Hepatocyte (in vitro differentiated cells): ENCODE measurements at places on chromosomes 3 and 15. TPM values are rescaled to one million over a fixed set of nuclear protein-coding genes. Genes with fewer than 3 reads are reported as not detected.
A peak's percentile ranks its signal among the peaks of the same experiment; 100 is the strongest.

DNA sequence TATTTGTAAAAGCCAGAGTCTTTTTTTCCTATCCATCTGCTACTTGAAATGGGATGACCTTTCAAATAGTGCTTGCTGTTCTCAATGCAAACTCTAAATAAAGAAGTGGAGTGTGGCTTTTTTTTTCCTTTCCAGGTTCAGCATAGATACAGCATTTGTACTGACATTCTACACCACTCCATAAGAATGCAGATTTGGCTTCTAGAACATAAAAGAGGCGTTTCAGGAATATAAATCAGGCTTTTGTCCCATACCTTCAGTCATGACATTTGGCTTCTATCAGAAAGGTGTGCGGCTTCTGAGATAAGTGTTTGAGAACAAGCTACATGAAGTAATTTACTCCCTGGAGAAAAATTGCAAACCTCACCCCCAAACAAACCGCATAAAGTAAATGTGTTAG is 553.1 kb downstream of the FHIT start:
- H3K27ac ChIP-seq = no peak overlapping the region
- no peaks in the 10 kb centered on the region for H3K27me3 ChIP-seq
- DNase-seq = no peak

GRCh38 chr3:51396401-51396800 is 5.3 kb downstream of the RBM15B start:
- no peak for DNase-seq

- H3K36me3 ChIP-seq = no peaks in the 10 kb centered on the region
- no peaks in the 10 kb centered on the region for H3K4me1 ChIP-seq
- H3K27ac ChIP-seq = no peak overlapping the region
- no peak overlapping the region for H3K4me3 ChIP-seq
- no peaks in the 10 kb centered on the region for H3K27me3 ChIP-seq
- DNase-seq = no peak
Observed at GRCh38 chr15:80171787-80172186, 19.0 kb downstream of the FAH start.

DNA sequence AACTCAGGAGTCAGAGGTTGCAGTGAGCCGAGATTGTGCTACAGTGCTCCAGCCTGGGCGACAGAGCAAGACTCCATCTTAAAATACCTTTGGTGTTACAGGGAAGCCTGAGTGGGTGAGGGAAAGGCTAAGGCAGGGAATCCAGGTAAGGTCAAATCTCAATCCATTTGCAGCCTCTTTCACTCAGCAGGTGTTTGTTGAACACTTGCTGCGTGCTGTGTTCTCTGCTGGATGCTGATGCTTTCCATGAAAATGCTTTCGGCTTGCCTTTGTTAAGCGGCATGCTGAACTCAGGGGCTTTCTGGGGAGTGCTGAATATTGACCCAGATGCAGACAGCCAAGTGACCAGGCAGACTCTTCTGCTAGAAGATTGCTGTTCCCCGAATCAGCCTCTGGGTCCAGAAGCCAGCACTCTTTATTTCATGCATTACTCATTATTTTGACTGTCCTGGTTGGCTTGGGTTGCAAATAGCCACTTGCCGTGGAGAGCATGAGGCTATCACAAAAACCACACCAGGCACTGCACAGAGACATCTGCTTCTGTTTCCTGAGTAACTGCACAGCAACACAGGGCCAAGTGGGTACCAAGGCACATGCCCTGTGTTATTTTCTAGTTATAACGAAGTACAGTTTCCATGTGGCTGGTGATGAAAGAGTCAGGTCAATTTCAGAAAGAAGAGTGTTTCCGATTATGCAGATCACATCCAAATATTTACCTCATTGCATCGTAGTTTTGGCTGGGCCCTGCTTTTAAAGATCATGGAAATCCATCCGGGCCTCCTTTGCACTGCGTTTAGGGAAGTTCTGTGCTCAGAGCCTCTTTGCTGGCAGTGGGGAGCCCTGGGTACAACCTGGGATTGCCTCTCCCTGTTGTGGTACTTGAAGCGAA is 88.6 kb downstream of the THSD4 start:
- no peaks in the 10 kb centered on the region for H3K27me3 ChIP-seq
- H3K4me1 ChIP-seq = peaks cover 6% of the 10 kb centered on the region
- no peak overlapping the region for H3K4me3 ChIP-seq
- H3K27ac ChIP-seq = no peak overlapping the region
- H3K36me3 ChIP-seq = no peaks in the 10 kb centered on the region

DNA sequence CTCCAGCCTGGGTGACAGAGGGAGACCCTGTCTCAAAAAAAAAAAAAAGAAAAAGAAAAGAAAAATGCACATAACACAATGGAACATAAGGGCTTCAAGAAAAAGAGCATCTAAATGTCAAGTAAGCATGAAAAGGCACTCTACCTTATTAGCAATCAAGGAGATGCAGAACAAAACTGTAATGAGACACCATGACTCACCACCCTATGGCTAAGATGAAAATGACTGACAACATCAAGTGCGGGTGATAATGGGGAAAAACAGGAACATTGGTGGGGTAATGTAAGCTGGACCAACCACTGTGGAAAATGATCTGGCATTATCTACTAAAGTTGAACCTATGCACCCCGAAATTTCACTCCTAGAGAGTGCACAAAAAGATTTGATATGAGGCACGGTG is 19.6 kb upstream of the NSMCE3 start:
- no peaks in the 10 kb centered on the region for H3K36me3 ChIP-seq
- no peaks in the 10 kb centered on the region for H3K27me3 ChIP-seq
- no peak for DNase-seq
- no peaks in the 10 kb centered on the region for H3K4me1 ChIP-seq
- H3K4me3 ChIP-seq = no peak overlapping the region

GRCh38 chr3:124592658-124593441 is 137.4 kb upstream of the UMPS start:
- no peak overlapping the region for H3K4me3 ChIP-seq
- peaks cover 15% of the 10 kb centered on the region for H3K4me1 ChIP-seq
- peak; percentile 75 for DNase-seq
- H3K36me3 ChIP-seq = no peaks in the 10 kb centered on the region

DNA sequence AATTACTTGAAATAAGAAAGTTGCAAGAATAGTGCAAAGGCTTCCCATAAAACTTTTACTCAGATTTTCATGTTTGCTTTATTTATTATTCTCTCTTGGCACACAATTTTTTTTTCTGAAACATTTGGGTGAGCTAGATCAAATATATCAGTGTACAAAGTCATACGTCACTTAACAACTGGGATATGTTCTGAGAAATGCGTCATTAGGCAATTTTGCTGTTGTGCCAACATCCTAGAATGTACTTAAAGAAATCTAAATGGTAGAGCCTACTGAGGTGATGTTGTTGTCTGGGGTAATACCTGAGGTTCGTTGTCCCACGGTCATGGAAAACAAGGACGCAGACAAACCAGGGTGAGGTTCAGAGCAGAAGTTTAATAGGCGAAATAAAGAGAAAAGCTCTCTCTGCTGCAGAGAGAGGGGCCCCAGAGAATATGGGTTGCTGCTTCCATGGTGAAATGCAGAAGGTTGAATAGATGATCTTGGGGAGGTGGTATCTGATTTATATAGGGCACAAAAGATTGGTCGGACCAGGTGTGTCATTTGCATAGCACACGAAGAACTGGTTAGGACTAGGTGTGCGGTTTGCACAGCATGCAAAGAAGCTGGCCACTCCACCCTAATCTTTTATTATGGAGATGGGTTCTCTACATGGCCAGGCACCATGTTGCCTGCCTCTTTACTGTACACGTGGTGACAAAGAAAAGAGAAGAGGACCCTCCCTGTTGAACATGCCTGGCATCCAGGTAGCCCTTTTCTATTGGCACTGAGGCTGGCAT is 8.8 kb upstream of the GRAMD1C start:
- no peaks in the 10 kb centered on the region for H3K36me3 ChIP-seq
- H3K27ac ChIP-seq = no peak overlapping the region
- no peak for DNase-seq

Gene SPTSSB
- 5.0 and 5.3 TPM in 2 replicates for total RNA-seq

Gene DUOXA2
- 13.8 and 24.6 TPM in 2 replicates for total RNA-seq

Gene PXYLP1
- total RNA-seq = 25.8 and 29.2 TPM in 2 replicates

Gene SERPINI1
- total RNA-seq = 13.2 and 20.0 TPM in 2 replicates

Gene SCAMP5
- 17.8 and 18.8 TPM in 2 replicates for total RNA-seq

Gene ASB14
- not detected in 2 replicates for total RNA-seq

Gene TF
- 373 and 577 TPM in 2 replicates for total RNA-seq
